ENCODE measurements at places on chromosomes 3 and 15.

DNA sequence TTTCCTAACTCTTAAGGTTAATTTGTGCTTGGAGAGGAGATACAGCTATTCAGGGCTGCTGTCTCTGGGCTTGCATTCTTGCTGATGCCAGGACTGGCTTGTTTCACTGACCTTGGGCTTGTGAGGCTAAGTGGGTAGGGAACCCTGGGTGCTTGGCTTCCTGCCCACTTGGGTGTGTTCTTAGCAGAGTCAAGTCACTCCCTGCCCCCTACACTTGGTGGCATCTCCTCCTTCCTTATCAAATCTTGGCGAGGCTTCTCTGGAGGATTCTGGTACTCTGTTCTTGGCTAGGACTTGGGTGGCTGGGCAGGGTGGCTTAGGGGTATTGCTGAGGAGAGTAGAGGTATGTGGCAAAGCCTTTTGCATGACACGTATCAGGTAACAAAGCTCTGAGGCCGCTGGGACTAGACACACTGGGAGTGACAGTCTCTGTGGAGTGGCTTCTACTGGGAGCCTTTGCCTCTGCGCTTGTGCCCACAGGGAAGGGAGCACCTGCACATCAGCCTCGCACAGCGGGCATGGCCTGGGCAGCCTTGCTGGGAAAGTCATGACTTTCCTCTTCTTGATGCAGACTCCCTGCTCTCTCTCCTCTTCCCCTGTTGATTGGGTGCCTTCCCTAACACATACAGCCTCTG is 41.8 kb downstream of the CHCHD6 start:
- DNase-seq, result no peak

- no peak for DNase-seq
These were observed 15.1 kb downstream of the THUMPD3 start for GRCh38 chr3:9377981-9378380.

- no peak for DNase-seq
These were observed 2.5 kb upstream of the MST1R start for GRCh38 chr3:49906073-49906743.

DNA sequence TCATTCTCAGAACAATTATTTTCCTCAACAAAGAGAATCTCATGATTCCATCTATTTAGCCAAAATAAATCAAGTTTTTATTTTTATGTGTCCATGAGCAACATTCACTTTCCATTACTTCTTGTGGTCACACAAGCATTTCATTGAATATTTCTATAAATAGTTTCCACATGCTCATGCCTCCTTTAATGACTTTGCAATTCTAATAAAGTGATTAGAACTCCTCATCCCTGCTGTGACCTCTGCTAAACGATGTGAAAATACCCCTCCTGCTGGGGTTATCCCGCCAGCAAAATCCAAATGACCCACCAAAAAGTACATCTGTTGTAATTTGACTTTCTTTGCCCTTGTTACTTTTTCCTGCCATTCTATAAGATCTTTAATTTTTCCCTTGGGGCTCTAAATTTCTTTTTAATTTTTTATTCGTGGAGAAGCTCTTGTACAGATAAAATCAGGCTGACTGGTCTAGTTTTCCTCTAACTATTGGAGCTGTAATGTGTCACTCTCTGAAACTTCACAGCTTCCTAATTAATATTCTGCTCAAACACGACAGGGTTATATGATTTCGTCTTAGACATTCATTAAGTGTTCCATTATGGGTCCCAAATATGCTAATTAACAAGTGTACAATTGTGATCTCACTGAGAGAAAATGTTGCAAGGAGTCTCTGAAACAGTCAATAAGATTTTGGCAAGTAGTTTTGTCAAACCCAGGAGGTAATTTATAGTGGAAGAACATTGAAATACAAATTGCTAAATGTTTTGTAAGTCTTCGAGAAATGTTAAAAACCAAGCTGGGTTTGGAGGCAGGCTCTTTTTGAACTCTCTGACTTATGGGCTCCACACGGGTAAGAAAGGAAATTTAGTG is 533.1 kb upstream of the NAALADL2 start:
- peak; percentile 34 for DNase-seq

DNA sequence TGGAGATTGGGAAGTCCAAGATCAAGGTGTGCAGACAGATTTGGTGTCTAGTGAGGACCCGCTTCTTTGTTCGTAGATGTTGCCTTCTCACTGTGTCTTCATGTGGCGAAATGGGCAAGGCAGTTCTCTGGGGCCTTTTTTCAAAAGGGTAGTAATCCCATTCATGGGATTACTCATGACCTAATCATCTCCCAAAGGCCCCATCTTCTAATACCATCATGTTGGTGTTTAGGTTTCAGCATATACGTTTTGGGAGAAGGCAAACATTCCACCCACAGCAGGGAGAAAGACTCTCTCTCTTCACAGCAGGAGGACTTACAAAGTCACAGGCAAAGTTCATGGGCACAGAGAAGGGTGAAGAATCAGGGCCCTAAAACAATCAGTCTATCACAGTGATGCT is 252.1 kb downstream of the RPLP1 start:
- DNase-seq, result no peak

DNA sequence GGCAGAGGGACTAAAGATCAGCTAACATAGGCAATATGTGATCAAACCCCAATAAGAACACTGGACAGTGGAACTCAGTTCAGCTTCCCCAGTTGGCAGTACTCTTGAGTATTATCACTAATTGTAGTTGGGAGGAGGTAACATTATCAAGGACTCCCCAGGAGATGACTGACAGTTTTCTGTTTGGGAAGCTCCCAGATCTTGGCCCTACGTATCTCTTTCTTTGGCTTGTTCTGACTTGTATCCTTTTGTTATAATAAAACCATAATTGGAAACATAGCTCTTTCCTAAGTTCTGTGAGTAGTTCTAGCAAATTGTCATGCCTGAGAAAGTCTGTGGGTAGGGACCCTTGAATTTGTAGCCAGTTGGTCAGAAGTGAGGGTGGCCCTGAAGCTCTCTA is 316.4 kb downstream of the ZNF621 start:
- DNase-seq, result no peak

- DNase-seq, result no peak
These were observed 131.1 kb upstream of the BFSP2 start for GRCh38 chr3:133268726-133269134.

GRCh38 chr3:69085168-69085832 is 563 bp downstream of the ARL6IP5 start:
- DNase-seq, result peak; percentile 32

DNA sequence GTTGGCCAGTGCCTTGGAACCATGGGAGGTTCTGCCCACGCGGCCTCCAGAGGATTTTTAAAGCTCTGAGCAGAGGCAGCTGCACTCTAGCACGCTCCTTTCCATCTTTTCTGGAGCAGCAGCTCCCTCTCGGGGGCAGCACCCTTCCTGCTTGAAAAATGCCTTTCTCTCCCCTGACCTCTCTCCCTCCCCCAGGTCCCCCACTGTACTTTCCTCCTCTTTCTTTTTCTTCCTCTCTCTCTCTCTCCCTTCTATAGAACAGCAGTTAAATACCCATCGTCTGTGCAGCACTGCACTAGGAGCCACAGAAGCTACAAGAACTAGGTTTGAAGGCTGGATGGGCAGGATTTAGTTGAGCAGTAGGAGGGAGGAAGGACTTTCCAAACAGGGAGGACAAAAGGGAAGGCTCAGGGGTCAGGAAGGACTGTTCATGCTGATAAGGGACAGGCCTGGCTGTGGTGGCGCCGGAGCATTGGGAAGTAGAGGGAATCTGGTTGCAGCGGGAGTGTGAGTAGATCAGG is 4.4 kb downstream of the ALPK3 start:
- DNase-seq, result no peak

GRCh38 chr15:98719137-98719740 is 70.9 kb downstream of the IGF1R start:
- no peak for DNase-seq

- no peak for DNase-seq
These were observed 36.1 kb upstream of the ARHGEF26 start for GRCh38 chr3:154085071-154085470.

GRCh38 chr15:26864664-26865191 is 2.1 kb upstream of the GABRA5 start:
- peak; percentile 8 for DNase-seq

- peak; percentile 73 for DNase-seq
These were observed 35.1 kb upstream of the EIF3J start for GRCh38 chr15:44501768-44502366.

DNA sequence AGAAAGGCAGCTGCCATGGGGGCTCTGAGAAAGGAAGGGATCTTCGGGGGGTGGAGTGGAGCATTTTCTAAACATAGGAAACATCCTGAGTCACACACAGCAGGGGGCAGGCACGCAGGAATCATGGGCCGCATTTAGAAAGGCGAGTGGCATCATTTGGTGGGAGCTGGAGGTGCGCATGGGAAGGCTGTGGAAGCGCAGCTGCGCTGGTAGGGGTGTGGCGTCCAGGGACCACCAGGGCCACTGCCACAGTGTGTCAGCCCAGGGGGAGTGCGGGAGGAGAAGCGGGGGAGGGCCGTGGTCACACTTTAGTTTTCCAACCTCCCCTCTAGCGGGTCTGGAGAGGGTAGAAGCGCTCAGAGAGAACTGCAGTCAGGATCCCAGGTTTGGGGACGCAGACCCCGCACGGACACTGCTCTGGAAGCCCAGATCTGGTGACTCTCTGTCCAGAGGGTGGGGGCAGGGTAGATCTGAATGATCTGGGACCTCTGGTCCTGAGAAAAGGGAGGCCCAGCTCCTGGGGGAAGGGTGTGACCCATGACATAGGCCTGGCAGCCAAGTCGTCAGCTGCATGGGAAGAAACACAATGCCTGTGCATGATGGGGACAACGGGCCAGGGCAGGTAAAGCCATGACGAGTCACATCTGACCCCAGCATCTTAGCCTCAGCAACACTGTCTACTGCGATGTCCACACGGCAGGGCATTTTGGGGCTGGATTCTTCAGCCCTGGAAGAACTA is 88.0 kb upstream of the IQSEC1 start:
- no peak for DNase-seq

- DNase-seq, result no peak
These were observed 17.1 kb downstream of the MCF2L2 start for GRCh38 chr3:183411216-183411922.

GRCh38 chr3:29070959-29071634 is 209.8 kb upstream of the RBMS3 start:
- no peak for DNase-seq

- DNase-seq, result no peak
These were observed 25.6 kb upstream of the ACAP2 start for GRCh38 chr3:195468391-195468776.

- DNase-seq, result no peak
These were observed 65.6 kb downstream of the MAP4 start for GRCh38 chr3:47950453-47951169.

GRCh38 chr3:162370141-162370540 is 873.5 kb downstream of the OTOL1 start:
- no peak for DNase-seq

DNA sequence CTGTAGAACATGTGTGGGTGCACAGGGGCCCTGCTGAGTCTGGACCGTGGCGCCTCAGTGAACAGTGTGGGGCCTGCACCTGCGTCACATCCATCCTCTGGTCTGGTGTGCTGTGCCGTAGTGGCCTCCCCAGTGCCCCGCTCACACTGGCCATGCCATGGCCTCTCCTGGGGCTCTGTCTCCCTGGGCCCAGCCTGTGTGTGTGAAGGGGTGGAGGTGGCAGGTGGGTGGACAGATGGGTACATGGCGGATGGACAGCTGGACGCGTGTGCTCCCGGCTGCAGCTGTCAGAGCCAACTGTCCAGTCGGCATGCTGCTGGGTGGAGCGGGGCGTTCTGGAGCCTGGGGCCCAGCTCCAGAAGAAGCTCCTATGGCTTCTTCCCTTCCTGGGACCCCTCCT is 17.8 kb downstream of the PLXNA1 start:
- no peak for DNase-seq

Data from HCEC 1CT (cell line).